ENCODE measurements at places on chromosomes 3 and 15.

- no peak for DNase-seq
Observed at GRCh38 chr3:169558371-169558770, 105.1 kb downstream of the MECOM start.

- DNase-seq = no peak
Observed at GRCh38 chr3:185733980-185734724, 90.7 kb downstream of the IGF2BP2 start.

DNA sequence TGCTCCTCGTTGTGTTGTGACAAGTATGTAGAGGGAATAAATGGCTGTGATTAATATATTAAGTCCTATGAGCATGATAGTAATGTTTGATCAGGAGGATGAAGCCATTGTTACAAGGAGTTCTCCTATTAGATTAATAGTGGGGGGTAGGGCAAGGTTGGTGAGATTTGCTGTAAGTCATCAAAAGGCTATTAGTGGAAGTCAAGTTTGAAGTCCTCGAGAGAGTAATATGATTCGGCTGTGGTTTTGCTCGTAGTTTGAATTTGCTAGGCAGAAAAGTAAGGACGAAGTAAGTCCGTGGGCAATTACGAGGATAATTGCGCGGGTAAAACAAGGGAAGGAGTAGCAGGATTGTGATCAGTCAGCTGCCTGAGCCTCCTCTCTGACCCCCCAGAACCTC lies 26.0 kb upstream of the BUB1B start:
- DNase-seq = no peak

DNA sequence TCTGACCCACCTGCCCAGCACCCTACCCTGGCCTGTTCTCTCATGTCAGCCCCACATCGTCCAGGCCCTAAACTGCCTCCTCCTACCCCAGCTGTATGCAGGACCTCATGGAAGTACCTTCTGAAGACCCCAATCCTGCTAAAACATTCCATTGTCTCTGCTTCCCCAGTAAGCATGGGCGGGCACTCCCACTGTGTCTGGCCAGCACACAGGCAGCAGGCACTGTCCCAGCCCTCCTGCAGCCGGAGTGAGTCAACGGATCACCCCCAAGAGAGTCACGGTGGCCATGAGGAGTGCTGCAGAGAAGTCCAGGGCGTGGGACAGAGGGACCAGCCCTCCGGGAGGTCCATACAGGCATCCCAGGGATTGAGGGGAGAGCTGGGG lies 36.4 kb upstream of the SLCO2A1 start:
- DNase-seq = no peak

- no peak for DNase-seq
Observed at GRCh38 chr3:30752970-30753369, 141.5 kb downstream of the GADL1 start.

- no peak for DNase-seq
Observed at GRCh38 chr3:69235882-69236281, 113.5 kb upstream of the LMOD3 start.

- no peak for DNase-seq
Observed at GRCh38 chr3:170258105-170258487, 35.9 kb downstream of the PRKCI start.

DNA sequence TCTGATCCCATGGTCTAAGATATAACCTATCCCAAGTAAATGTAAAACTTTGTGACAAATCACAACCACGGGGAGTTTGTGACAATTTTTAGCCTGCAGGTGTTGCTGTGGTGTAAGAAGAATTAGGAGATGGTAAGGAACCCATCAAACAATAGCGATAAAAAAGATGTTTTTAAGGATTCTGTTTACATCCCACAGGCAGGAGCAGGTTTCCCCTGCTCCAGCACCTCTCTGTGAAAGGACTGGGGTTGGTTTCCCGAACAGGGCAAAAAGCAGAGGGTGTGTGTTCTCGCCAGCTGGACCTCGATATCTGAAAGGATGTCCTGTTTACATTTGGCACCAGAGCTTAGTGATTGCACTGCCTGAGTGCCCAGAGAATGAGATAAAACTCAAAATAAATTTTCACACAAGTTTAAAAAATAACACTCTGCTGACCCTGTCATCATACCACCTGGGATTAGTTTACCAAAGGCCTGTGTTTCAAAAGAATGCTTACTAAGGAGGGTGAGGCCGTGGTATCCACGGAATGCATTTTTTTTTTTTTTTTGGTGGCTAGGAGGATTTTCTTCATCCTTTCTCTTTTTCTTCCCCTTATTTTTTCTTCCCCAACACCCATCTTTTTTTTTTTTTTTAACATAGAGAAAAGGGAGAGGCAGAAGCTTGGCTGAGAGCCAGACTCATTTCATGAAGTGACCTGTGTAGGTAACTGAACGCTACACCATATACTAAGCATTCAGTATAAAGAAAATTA lies 151.8 kb upstream of the DPH6 start:
- DNase-seq = no peak

DNA sequence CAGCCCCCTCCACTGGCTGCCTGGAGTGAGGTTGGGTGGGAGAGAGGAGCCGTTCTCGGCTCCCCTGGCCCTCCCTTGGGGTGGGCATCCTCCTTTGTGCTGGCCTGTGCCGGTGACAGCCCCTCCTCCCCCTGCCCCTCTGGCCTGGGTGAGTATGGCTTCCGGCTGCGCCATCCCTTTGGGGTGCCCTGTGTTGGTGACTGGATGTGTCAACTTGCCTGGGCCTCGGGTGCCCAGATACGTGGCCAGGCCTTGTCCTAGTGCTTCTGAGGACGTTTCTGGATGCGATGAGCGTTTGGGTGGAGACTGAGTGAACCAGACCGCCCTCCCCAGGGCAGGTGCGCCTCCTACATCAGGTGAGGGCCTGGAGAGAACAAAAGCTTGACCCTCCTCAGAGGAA lies 59.7 kb downstream of the PLXNA1 start:
- no peak for DNase-seq

GRCh38 chr15:60464836-60465630 lies 13.9 kb downstream of the ICE2 start:
- DNase-seq = no peak

DNA sequence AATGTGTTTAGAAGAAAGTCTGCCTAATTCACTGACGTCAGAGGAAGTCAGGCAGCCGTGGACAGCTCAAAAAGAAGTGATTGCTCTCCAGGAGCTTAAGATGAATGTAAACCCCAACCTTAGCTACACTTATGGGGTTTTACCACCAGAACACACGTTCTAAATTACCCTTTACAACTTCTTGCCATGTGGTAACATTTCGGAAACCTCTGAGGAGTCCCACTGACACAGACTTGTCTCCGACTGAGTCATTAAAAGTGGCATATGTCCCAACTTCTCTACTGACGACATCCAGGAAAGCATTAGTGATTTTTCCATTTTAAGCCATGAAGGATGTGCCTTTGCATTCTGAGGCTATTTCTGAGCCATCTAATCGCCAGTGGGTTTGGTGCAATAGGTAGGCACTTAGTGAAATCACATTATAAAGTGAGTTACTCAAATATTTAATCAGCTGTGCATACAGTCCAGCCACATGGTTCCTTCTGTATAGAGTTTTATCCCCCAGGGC lies 32.4 kb downstream of the C2CD4A start:
- DNase-seq = no peak

GRCh38 chr15:78355177-78355576 lies 15.0 kb downstream of the CRABP1 start:
- no peak for DNase-seq

DNA sequence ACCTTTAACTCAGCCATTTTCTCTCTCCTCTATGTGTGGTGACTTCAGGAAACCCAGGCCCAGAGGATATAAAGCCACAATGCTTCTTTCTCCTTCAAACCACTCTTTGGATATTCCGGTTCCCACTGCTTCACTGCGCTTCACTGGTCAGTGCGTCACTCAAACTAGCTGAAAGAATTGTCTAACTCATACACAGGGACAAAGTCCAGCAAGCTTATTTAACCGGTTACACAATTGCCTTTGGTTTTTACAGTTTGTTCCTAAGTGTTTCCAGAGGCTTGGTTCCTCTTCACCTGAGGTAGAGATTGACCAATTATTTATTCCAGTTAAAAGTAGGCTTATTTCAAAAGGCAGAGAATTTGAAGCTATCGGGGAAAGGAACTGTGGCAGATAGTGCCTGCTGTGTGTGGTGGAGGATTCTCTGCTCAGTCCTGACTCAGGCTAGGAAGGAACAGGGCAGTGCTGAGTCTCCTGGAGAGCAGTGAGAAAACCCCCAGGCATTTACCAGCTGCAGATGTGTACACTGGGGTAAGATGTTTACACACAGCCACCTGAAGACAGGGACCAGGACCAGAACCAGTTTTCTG lies at the start of gene HGD:
Gene HGD, minus strand, starts transcription at position 145 of the 587 bp plus-strand sequence. Its CDS starts 128 bp downstream, at position 17.
- DNase-seq = no peak

- DNase-seq = no peak
Observed at GRCh38 chr15:72538931-72539330, 64.8 kb downstream of the ARIH1 start.

DNA sequence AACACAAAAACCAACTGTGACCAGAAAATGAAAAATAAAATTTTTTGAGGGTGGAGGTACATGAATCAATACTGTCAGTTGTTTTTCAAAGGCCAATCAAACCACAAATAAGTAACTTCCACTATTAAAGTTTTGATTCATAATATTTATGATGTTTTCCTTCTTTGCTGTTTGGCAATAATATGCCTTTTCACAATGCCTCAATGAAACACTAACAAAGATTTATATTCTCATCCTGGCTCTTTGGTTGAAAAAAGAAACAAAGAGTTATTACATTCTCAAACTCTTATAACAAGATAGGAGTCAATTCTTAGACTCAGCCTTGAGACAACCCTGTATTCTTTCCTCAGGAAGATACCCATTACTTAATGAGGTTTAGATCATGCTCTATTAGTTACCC lies 63.1 kb downstream of the C3orf70 start:
- no peak for DNase-seq

GRCh38 chr3:142650001-142650693 lies 54.0 kb downstream of the PLS1 start:
- DNase-seq = no peak

DNA sequence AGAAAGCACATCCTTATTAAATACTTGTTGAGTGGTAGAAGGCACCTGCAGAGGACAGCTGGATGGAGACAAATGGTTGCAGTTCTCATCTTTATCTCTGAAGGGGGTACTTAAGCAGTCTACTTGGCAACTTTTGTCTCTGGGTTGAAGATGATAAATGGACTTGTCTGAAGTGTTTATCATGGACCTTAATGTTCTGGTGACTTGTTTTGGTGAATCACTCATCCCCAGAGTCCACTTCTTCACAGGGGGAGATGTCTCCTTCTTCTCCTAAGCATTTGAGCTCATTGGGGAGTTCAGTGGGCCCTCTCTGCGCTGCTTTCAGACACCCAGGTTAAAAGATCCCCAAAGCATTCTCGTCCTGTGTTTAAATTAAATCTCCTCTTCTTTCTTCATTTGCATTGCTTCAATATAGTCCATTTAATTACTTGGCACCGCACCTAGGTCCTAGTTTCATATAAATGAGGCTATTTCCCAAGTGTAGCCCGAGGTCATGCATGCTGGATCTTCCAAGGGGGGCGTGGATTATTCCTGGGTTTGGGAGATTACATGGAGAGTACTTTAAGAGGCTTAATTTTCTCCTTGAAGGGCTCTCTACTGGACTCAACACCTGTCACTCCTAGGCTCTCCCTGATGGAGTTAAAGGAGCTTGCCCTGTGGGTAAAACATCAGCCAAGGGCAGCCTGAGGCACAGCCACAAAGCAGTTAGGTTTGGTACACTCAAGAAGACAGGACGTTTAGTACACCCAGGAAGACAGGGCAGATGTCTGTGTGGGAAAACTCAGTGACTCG lies 239.3 kb upstream of the C2CD4B start:
- no peak for DNase-seq

DNA sequence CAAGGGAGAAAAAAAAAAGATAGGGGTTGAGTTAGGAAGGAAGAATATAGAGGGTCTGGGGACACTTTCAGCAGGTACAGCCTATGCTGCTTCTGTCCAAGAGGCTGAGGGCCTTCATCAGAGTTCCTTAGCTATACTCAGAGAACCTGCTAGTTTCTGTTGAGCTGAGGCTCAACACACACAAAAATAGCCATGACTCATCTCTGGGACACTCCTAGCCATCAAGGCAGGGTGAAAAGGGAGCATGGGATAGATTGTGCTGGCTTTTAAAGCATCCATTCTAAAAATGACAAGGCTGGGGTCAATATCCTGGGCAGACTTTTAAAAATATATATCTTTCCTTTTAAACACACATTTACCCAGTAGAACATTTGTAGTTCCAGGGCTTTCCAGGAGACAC lies 2.8 kb upstream of the RTP2 start:
- no peak for DNase-seq

GRCh38 chr3:169886671-169887070 lies 16.9 kb upstream of the LRRC31 start:
- no peak for DNase-seq

DNA sequence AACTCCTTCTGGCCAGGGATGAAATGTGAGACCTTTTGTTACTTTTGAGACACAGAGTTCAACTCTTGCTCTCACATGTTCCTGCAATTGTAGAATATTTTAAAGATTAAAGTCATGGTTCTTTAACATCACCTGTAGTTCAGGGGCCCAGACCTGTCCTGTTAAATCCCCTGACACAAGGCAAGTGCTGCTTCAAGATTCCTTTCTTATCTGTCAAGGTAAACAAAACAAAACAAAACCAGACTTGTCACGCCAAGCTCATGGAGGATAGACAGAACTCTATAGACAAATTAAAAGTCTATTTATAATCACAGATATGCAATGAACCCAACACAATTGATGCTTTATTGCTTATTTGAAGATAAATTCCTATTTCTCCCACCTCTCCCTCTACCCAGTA lies 48.6 kb upstream of the NEDD4 start:
- no peak for DNase-seq

GRCh38 chr15:43524254-43524845 lies 6.9 kb downstream of the MAP1A start:
- no peak for DNase-seq

DNA sequence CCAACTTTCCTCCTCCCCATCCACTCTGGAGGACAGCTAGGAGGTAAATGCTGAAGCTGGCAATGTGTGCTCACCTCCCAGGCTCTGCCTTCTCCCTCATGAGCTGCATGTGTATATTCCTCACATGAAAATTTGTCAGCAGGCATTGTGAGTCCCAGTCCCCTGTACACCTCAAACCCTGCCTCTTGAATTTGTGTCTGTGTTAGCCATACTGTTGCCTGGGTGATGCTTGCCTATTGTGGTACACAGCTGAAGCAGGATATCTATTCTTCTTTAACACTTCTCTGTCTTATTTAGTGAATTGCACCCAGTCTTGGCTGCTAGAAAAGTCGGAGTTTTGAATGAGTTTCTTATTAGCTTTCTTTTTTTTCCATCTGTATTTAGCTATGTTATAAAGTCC lies 586.0 kb upstream of the TGFBR2 start:
- no peak for DNase-seq

- no peak for DNase-seq
Observed at GRCh38 chr15:38860253-38860652, 295.6 kb upstream of the RASGRP1 start.
